Skeletal muscle cell (primary cell): ENCODE measurements at places on chromosomes 2 and 18.
A peak's percentile ranks its signal among the peaks of the same experiment; 100 is the strongest.

DNA sequence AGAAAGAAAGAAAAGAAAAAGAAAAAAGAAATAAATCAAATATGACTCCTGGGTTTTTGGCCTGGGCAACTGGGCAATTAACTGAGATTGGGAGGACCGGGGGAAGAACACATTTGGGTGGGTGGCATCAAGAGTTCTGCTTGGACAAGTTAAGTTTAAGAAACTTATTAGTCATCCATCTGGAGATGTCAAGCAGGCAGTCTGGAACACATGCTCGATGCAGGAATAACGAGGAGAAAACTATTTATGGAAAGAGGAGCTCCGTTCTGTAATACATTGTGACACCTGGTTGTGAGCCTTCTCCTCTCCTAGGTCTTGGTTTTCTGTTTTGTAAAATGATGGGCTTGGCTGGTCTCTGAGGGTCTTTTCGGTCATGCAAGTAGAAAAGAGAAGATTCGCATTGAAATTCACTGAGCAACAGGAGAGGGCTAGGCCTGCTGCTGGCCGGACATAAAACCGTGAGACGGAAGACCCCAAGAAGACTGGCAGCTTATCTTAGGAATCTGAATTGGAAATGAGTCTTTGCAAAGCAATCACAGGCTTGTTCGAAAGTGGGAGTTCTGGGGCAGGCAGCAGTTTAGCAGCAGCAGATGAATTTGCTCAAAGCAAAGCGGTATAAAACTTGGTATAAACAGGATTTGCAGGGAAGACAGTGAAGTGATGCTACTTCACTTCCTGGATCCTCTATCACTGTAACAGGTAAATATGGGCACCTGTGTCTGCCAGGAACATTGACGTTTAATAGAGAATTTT is 51.4 kb downstream of the E2F6 start:
- no peak for DNase-seq

DNA sequence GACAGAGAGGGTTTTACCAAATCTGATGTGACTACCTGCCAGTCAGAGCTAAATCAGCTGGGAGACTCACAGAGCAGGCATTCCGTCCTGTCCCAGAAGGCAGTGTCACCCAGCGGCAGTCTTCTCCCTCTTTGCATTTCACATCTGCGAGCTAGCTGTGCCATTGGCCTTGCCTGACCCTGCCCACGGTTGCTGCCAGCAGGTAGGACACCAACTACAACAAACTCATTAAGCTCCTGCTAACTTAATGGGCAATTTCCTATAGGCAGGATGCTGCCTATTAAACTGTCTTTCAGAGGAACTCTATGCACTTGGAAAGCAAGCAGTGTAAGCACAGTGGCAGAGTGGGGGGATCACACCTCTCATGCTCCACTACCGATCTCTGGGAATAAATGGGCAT is 116.4 kb upstream of the CAPN13 start:
- DNase-seq = no peak

GRCh38 chr2:230668939-230669303 is 43.7 kb upstream of the CAB39 start:
- DNase-seq = no peak

- no peak for DNase-seq
Observed at GRCh38 chr2:164877169-164877568, 35.5 kb upstream of the COBLL1 start.

DNA sequence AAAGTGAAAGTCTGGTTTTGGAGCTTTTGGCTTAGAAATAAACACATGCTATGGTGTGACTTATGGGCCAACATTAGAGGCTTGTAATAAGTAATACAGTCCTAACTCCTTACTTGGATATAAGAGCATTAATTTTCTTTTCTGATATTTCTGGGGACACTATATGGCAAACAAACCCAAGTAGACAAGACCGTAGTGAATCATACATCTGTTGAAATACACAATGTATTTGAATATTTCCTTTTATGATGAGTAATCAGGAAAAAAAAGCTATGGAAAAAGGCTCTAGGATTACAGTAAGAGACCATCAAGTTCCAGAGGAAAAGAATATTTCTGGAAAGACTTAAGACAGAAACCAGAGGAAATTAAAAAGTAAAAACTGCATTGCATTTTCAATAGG is 146.0 kb upstream of the CYP26B1 start:
- no peak for DNase-seq

DNA sequence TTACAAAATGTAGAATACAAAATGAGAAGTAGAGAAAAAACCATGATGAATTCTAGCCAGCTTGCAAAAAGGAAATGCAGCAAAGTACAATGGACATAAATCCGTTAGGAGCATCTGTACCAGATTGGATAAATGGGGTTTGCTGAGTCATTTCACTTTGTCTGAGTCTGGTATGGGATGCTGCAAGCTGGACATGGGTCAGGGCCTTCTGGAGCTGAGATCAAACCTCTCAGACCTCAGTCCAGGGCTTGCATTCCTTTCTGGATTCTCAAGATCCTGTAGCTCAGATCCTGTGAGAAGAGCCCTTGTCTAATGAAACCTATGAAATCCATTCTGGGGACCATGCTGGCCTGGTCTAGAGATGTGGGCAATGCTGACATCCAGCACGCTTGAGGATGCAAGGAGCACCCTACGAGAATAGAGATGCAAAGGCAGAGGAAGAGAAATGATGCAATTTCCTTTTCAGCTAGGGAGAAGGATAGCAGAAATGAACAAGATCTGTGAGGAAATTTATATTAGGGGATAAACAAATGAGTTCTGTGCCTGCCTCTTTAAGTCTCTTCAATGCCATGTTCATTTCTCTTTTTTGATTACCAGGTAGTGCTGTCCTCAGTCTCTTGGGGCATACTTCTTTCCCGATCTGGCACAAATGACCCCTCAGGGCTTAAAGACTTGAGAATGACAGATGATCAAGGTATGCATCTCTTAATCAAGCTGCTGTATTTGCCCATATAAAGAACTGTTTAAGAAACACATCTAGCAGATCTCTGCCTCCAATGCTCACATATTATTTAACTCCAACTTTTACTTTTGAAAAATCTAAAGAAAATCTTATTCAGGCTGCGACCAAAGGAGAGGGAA is 230.4 kb downstream of the MEIS1 start:
- peak; percentile 20 for DNase-seq

- DNase-seq = no peak
Observed at GRCh38 chr2:206521612-206522011, 78.3 kb downstream of the ADAM23 start.

DNA sequence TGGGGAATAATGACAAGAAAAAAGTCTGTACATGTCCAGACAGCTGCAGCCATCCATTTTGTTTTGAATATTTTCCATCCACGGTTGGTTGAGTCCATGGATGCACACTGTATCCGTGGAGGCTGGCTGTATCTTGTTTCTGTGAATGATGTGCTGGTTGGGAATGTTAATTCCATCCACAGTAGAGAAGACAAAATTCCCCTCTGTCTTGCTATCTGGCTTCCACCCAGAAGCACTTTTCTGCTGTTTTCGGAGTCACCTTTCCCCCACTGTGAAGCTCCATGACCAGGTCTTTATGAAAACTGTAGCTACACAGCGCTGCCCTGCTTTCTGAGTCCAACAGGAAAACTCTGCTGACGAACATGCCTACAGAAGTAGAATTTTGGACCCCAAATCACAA is 122.3 kb downstream of the HRH4 start:
- DNase-seq = no peak

DNA sequence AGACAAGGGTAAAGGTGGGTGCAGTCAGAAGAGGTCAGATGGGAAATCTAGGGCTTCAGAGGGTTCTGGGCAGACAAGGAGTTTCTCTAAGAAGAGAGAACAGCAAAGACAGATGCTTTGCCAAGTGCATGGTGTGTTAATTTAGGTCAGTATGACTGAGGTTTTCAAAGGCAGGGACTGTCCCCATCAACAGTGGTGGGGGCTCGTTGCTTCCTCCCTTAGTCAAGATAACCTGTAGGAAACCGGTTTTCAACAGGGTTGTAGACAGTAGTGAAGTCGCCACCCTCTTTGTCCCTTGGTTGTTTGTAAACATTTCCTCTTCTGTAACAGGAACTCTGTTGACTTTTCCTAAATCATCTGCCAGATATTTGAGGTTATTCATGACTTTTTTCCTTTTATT is 11.6 kb downstream of the RAB12 start:
- no peak for DNase-seq

DNA sequence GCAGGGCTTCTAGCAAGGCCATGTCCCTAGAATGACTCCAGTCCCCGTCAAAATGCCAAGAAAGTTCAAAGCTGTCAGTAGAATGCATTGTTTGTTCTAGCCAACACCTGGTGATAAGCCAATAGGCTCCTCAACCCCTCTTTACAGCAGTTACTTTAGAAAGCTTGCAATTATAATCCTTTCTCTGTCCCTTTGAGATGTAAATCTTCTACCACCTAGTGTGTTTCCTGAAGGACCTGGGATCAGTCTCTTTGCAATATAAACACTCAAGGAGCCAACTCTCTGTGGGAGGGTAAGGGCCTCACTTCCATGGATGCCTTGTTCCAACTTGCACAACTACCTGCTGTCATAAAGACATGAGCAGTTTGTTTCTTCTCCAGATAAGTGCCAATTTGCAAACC is 301.8 kb downstream of the NBAS start:
- no peak for DNase-seq

DNA sequence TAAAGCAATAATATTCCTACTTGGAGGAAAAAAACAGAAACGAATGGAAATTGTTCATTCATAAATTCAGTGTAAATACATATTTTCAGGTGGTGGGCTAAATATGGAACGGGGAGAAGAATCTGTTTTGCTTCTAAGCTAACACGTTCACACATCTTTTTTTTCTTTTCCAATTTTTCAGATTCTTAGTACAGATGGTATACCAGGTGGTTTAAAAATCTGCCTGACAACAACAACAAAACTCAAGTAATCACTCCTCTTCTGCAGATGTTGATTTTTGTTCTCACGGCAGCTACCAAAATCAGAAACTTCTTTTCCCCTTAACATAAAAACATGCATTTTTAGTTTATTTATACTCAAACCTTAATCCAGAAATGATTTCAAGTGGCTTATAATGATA is 164.8 kb upstream of the SYT4 start:
- no peak for DNase-seq

GRCh38 chr18:55821219-55821618 is 233.2 kb upstream of the TCF4 start:
- DNase-seq = peak; percentile 52

DNA sequence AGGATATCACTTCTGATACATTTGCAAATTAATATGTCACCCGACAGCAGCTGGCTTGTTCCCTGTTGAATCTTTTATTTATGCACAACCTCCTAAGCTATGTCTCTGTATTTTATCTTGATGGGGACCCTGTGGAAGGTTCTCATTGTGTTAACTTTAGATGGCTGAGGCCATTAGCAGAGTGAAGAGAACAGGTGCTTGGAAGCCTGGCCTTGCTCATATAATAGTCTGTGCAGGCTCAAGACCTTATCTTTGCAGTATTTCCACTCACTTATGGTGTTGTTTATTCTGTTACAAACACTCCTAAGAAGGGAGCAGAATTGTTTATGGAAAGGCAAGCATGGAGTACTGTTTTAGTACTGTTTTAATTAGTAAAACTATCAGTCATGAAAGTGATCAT is 107.6 kb downstream of the SETBP1 start:
- no peak for DNase-seq

DNA sequence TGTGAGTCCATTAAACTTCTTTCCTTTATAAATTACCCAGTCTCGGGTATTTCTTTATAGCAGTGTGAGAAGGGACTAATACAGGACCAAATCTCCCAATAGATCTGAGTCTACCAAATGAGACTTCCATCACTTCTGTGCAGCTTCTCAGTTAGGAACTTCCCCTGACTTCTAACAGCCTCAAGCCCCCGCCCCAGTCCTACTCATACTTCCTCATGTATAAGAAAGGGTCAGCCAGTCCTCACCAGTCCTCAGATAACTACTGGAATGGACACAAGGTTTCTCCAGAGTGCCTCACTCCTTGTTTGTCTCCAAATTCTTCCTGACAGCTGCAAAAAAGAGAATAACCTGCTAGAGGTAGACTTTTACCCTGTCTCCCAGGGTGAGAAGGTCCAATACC is 19.5 kb downstream of the TTC32 start:
- no peak for DNase-seq

DNA sequence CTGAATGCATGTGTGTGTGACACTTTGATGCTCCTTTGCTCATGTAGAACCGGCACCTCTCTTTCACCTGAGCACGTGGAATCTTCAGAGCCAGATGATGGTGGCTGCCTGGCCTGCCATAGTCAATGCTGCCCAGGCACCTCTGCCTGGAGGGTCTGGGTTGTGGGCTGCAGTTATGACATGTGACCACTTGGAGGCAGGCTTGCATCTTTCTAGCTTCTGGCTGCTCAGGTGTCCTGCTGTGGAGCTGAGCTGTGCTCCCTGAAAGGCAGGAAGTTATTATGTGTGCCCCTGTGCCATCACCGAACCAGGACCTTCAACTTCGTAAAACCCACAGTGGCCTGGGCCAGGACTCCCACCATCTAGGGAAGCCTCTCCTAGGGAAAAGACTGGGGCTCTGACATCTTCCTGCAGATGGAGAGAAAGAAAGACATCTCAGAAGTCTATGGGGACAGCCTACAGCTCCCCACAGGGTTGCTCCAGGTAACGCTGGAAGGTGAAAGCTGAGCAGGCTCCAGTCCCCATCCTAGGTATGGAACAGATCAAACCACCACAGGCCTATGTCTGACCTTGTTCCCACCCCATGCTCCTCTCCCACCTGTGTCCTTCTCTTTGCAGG is 30.2 kb downstream of the PSD4 start:
- DNase-seq = no peak

DNA sequence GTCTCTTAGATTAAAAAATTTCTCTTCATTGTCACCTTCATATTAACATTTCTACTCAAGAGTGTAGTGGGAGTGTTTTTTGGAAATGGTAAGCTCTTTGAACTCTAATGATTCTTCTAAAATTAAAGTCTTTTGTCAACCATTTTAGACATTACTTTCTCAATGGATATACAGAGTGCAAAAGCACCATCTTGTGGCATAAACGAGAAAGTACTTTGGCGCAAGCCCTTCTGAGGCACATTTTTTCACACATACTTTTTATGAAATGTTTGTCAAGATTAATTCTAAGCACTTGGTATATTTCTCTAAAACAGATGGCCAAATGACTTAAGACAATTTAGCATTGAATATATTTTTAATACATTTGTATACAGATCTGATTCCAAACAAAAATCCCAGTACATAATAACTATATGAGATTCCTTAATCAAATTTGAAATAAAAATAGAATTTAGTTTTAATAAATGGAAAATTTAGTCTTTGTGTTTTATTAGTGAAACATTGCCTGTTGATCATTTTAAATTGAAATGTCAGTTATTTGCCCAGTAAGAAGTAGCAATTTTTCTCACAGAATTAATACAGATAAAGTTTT is 63.3 kb upstream of the GALNT5 start:
- no peak for DNase-seq

- DNase-seq = no peak
Observed at GRCh38 chr2:137886083-137886831, 78.0 kb upstream of the HNMT start.

- DNase-seq = no peak
Observed at GRCh38 chr2:17190527-17190926, 327.7 kb downstream of the RAD51AP2 start.

GRCh38 chr2:27681841-27682240 is 18.2 kb downstream of the SLC4A1AP start:
- no peak for DNase-seq

DNA sequence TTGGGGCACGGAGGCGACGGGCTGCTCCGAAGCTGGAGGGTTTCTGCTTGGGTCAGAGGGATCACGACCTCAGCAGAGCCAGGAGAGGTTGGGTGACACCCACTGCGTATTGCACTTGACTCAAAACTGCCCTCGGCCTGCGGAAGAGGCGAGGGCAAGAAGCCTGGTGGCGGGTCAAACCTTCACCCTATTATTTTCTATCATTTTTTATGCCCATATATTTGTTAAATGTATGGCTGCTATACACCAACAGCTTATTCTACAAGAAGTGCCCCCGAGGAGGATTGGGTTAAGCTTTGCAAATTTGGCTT is 12.6 kb upstream of the SATB2 start:
- DNase-seq = no peak
